Left renal cortex interstitium (tissue), 4 donors: ENCODE measurements at places on chromosomes 7 and 10. TPM values are rescaled to one million over a fixed set of nuclear protein-coding genes. Genes with fewer than 3 reads are reported as not detected.

Gene GIMAP8
- 8.2 TPM for polyA plus RNA-seq

Gene NAT16
- polyA plus RNA-seq = not detected

- no peak for DNase-seq
These were observed 298.3 kb downstream of the RPS24 start for GRCh38 chr10:78332012-78332411.

DNA sequence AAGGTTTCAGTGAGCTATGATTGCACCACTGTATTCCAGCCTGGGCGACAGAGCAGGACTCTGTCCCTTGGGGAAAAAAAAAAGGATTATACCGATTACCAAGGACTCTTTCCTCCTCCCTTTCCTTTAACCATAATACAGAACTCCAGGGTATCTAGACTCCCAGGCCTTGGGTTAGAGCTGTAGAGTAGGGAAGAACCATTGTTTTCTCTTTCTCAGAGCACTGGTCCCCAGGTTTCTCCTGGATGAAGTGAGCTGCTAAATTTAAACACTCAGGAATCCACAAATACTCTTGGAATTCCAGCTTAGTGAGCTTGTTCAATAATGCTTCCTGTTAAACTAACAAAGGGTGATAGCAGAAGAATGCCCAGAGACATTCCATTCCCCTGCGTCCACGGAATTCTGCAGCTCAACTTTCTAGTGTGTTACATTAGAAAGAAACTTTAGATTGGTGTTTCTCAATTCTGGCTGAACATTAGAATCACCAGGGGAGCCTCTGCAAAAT is 14.6 kb upstream of the RPEL1 start:
- no peak for DNase-seq

Gene ACTR3C
- 9.4 TPM for polyA plus RNA-seq
